ENCODE measurements at places on chromosomes 4 and X.
A peak's percentile ranks its signal among the peaks of the same experiment; 100 is the strongest.

- no peak for DNase-seq
Measured at GRCh38 chrX:41970419-41970818, 47.1 kb upstream of the CASK start.

GRCh38 chr4:10866666-10867065 is 182.1 kb upstream of the CLNK start:
- no peak for DNase-seq

GRCh38 chr4:62070291-62070852 is 870.2 kb downstream of the ADGRL3 start:
- no peak for DNase-seq

DNA sequence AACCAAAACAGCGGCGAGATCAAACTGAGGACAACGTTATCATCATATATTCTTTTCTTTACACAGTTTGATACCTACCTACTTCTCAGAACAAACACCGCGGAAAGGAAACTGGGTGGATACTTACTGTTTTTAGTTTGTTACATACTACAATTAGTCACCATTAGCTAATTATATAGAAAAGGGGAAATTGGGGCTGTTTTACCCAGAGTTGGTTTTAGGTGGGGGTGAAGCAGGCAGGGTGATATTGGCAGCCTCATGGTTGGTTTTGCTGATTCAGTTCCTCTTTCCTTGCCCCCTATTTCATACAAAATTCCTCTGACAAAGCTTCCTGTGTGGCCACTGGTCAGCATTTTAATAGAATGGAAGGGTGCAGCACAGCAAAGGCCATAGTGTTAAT is 77.8 kb downstream of the SORBS2 start:
- DNase-seq = peak; percentile 4

- DNase-seq = peak; percentile 75
Measured at GRCh38 chrX:48761674-48762471, at the start of gene GLOD5. Gene GLOD5 (plus strand): TSS chrX:48761747. CDS start chrX:48761791, 44 bp downstream.

GRCh38 chr4:99855678-99856077 is 38.5 kb downstream of the LAMTOR3 start:
- DNase-seq = no peak

GRCh38 chrX:50920132-50920531 is 9.6 kb downstream of the BMP15 start:
- no peak for DNase-seq

- DNase-seq = peak; percentile 8
Measured at GRCh38 chr4:139815778-139816601, 150.4 kb downstream of the MGST2 start.

DNA sequence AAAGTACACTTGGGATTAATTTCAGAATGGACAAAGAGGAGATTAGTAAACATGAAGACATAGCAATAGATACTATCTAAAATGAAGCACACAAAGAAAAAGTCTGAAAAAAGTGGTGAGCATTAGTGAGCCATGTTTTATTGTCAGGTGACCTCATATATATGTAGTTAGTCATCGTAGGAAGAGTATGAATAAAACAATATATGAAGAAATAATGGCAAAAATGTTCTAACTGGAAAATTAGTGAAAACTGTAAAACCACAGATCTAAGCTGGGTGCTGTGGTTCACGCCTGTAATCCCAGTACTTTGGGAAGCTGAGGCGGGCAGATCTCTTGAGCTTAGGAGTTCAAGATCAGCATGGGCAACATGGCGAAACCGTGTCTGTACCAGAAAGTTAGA is 67.9 kb downstream of the RBPJ start:
- DNase-seq = no peak

Measured in trophoblast cell (in vitro differentiated cells and primary cell).